ENCODE measurements at places on chromosomes 5 and 9.

GRCh38 chr5:122237906-122238305, 74.1 kb upstream of the SNCAIP start:
- DNase-seq, result no peak

DNA sequence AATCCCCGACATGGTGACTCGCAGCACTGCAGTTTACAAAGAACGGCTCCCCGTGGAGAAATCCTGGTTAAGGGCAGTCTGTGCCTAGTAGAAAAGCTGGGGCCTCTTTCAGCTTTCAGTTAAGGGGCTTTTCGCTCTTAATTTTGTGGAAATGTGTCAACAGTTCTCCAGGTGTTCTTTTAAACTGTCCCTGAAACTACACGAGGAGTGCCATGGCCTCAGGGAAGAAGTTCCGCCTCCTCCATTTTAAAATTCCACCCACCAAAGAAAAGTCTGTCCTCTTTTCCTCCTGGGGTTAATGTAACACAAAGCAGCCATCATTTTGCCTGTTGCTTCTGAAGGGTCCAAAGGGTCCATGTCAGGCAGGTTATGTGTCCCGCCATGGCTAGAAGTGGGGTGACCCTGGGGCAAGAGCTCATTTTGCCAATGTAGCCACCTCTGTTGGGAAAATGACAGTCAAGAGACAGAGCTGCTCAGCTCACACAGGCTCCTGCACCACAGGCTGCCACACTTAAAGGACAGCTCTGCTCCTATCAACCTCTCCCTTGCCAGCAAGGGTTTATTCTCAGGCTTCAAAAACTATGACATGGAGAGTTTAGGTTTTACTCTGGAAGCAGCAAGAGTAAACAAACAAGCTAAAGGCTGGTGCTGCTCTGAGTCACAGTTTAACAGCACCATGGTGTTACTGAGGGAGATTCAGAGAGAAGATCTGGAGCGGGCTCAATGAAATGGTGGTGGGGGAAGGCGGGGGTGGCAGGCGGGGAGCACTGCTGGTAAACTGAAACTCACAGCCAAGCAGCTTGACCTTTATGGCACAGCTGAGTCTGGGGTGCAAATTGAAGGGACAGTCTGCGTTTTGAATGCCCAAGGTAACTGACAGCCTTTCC, 3.2 kb downstream of the WHRN start:
- DNase-seq, result no peak

DNA sequence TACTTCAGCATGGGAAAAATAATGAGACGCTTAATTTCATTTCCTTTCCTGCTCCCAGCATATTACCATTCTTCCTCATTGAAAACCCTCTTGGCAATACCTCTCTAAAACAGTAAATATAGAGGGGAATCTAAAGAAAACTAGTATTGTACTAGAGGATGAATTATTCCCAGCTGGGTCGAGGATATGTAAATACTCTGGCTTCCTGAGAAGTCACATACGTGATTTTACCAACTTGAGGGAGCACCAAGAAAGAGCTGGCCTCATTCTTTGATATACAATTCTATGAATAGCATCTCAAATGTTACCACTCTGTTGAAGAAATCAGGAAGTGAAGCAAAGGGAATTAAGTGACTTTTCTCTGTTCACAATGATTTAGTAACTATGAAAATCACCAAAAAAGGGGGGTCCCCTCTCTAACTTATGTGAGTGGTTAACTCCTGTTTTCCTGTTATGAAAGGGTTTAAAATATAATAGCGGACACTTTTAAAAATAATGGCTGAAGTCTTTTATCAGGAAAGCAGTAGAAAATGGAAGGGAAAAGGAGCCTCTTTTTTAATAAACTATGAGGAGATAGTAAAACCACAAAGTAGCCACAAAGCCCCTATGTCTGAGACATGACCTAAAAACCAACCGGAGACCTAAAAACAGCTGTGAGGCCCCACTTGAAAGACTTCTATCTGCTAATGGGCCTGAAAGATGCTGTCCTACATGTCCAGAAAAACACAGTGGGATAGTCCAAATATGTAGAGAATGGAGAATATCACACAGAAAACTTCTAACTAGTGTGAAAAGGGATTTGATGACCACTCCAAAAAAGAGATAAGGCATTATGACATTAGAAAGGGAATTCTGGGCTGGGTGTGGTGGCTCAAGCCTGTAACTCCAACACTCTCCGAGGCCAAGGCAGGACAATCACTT, 42.6 kb downstream of the LPAR1 start:
- no peak for DNase-seq

- DNase-seq, result no peak
Observed at GRCh38 chr5:159817262-159818029, 98.8 kb upstream of the ADRA1B start.

DNA sequence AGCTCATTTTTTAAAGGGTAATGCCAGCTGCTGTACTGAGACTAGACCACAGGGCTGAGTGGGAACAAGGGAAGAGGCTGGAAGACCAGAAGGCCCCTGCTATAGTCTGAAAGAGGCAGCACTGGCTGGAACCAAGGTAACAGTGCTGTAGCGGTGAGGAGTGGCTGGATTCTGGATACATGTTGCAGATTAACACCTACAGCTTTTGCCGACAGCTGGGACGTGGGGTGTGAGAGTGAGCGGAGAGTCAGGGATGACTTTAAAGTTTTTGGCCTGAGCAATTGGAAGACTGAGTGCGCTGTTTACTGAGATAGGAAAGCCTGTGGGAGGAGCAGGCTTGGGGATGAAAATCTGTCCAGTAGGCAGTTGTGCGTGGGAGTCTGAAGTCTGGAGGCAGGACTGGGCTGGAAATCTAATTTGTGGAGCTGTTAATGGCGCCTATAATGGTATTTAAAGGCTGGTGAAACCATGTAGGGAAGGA, 26.5 kb downstream of the AQP7 start:
- DNase-seq, result no peak
